ENCODE measurements at places on chromosomes 1 and 21.

GRCh38 chr1:42768172-42768571 lies 1.1 kb downstream of the C1orf50 start:
- DNase-seq: no peak

DNA sequence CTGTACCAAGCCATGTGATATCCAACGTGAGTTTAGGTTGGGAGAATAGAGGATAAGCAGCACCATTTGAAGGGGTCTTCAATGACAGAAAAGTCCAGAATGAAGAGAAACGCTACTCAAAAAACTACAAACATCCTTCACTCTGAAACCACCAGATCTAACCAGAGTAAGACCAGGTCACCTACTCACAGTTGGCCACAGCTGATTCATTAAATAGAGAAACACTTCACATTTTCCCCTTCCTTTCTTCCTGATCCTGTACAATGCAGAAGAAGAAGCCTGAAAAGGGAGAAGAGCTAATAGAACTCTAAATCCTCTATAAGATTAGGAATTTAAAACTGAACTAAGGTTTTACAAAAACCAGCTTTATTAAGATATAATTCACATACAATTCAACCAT lies 19.4 kb upstream of the SETDB1 start:
- no peak for DNase-seq

GRCh38 chr1:89527750-89528381 lies 3.2 kb downstream of the LRRC8B start:
- DNase-seq: no peak

DNA sequence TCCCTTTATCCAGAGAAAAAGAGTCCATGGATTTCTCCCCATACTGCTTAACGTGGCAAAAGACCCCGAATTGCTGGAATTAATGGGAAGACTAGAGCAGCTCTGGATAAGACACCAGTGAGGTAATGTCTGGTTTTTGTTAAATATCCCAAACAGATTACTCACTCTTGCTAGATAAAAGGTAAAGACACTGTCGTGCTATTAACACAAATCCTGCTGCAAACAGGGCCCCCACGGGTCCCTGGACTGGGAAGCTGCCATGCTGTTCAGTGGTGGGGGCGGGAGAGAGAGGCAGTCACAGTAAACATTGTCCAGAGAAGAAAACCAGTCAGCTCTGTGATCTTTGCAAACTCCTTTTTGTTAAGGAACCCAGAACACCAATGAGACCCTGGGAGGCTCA lies 15.2 kb upstream of the SRP9 start:
- DNase-seq: no peak

- no peak for DNase-seq
Measured at GRCh38 chr1:76840278-76840677, 27.0 kb upstream of the ST6GALNAC5 start.

DNA sequence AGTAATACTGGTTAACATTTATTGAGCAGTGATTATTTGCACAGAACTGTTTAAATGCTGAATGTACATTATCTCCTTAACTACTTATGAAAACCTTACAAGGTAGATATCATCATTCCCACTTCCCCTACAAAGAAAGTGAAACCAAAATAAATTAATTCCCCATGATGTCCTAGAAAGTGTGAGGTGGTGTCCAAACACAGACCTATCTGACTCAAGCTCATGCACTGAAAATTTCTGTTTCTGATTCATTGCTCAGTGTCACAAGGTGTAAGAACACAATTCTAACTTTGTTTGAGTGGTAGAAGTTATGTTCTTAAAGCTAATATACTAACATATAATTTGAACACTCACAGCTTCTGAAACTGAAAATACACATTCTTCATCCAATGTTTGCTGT lies 178.7 kb downstream of the MRPL39 start:
- no peak for DNase-seq

DNA sequence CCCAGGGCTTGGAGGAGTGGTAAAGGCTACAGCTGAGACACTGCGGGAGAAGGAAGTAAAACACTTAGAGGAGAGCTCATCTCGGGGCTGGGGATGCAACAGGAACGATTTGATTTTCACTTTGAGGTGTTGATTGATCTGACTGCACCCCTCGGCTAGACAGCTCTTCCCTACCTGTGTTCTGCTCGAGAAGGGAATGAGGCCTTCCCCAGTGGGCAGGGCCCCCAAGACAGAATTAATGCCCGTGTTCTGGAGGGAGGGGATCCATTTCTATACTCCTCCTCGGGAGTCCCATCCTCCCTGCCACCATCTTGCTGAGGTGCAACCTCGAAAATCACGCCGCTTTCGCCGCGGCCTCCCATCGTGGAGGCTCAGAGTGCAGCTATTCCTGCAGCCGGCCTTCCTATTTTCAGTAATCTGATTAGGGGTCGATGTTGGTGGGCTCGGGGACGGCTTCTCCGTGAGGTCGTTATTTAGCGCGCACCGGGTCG lies 2.4 kb downstream of the ATP2B4 start:
- peak; percentile 63 for DNase-seq

DNA sequence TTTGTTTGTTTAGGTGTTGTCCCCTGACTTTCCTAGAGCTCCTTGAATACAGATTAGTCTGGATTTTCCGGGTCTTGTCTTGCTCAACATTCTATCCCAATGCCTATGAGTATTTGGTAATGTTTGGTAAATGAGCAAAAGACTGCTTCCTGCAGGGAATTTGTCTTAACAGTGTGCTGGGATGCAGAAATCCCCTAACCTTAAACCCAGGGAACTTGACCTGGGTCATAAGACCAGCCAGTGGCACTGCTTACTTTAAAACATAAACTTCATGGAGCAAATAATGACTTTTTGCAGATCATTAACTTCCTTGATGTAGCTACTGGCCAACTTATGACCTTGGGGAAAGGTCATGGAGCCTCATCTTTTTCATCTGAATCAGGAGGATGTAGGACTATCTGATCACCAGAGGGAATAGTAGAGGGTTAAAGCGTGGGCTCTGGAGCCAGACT lies 27.2 kb downstream of the TCEANC2 start:
- DNase-seq: no peak

GRCh38 chr1:4369335-4369734 lies 285.1 kb upstream of the AJAP1 start:
- DNase-seq: no peak

- DNase-seq: no peak
Measured at GRCh38 chr21:31798842-31799704, 67.2 kb upstream of the SCAF4 start.

DNA sequence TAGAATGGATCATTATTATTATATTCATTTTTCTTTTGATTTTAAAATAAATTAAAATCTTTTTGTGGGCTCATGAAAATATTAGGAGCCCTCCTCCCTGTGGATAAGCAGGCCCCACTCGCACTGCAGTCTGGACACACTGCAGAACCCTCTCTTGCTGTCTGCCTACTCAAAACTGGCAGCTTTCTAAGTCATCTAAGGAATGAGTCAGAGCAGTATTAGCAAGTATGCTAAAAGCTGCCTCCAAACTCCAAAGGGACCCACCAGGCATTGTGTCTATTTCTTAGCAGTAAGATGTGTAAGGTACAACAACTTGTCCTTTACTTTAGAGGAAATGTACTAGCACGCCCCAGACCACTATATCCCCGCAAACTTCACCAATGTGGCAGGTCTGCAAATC lies 108.8 kb downstream of the SYF2 start:
- DNase-seq: no peak

DNA sequence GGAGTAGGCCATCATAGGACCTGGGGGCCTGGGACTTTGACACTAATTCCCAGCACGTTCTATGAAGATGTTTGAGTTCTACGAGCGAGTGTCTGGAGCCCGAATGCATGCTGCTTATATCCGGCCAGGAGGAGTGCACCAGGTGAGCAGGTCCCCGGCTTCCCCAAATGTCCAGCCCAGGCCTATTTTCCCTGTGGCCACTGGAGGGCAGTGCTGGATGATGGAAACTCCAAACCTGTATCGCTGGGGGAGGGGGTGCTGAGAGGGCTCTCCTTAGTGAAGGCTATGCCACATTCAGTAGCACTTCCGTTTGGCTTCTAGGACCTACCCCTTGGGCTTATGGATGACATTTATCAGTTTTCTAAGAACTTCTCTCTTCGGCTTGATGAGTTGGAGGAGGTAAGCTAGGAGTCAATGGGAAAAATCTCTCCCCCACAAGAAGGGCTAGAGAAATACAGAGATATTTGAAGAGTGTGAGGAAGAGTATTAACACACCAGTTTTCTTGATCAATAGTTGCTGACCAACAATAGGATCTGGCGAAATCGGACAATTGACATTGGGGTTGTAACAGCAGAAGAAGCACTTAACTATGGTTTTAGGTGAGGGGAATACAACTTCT lies 5.2 kb upstream of the FCER1G start:
- peak; percentile 92 for DNase-seq

DNA sequence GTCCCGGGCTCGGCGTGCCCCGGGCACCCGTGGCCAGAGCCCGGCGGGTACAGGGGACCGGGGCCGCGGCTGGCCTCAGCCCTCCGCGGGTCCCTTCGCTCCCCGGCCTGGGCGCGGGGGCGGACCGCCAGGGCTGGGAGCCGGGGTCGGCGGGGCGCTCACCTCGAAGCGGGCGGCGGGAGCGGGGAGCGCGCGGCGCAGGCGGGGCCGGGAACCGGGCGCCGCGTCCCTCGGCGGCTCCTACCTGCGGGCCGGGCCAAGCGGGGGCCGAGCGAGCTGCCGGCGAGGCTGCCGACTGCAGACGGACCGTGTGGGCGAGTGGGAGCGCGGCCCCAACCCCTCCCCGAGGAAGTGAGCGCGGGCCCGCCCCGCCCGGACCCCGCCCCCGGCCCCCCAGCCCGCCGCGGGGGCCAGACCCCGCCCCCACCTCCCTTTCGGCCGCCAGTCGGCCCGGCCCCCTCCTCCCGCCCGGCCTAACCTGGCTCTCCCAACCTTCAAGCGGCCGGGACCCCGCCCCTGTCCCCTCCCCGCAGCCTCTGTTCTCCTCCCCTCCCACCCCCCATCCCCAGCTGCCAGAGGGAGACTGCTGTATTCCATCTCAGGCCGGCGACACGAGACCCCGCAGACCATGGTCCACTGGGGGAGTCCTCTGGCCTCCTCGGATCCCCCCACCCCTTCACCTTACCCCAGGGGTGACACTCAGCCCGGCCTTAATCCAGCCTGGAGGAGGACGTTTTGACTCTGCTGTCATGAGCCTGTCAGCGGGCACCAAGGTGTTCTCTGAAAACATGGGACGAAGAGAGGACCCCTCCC lies at the start of gene FHL3:
TSS of gene FHL3 (minus strand) at position 320 of the 813 bp plus-strand sequence. CDS start 6,102 bp downstream, outside the sequence.
- no peak for DNase-seq

DNA sequence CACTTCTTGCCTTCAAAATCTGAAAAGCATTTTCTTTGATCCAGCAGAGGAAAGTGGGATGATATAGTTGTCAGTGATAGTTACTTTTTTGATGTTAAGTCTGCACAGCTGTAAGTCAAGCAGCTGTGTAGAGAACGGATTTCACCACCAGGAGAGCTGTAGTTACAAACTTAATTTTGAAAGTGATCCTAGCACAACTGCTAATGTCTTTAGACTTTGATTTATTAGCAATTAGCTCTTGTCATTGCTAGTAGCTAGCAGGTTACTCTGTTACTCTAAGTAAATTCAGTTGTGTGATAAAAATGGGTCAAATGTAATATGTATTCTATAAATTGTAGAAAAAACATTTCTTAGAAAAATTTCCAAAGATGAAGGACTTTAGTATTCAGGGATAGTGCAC lies 46.0 kb downstream of the ALG6 start:
- DNase-seq: no peak

GRCh38 chr1:43668956-43669355 lies 19.0 kb downstream of the KDM4A start:
- DNase-seq: no peak

DNA sequence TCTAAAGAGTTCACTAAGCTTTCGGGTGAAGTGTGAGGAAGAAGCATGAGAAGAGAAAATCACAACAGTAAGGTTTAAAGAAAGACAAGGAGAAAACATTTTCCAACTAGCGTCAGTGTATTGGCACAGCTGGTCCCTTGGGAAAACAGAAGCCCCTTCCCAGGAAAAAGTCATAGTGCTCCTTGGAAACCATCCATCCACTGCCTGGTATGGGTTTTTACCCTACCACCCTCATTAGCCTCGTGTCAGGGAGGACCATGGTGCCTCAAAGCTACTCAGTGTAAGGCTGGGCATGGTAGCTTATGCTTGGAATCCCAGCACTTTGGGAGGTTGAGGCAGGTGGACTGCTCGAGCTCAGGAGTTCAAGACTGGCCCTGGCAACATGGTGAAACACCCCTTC lies 12.7 kb downstream of the AADACL4 start:
- DNase-seq: no peak

DNA sequence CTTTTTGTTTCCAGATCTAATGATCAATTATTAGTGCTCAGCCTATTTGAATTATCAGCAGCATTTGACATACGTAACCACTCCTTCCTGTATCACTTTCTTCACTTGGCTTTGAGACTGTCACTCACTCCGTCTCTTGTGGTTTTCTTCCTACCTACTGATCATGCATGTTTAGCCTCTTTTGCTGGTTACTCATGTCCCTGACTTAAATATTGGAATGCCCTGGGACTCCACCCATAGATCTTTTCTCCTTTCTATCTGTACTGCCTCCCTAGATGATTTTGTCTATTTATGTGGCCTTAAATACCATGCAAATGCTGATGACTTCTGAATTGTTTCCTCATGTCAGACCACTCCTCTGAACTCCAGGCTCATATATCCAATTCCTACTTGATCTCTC lies 57.7 kb upstream of the PDE4B start:
- no peak for DNase-seq

DNA sequence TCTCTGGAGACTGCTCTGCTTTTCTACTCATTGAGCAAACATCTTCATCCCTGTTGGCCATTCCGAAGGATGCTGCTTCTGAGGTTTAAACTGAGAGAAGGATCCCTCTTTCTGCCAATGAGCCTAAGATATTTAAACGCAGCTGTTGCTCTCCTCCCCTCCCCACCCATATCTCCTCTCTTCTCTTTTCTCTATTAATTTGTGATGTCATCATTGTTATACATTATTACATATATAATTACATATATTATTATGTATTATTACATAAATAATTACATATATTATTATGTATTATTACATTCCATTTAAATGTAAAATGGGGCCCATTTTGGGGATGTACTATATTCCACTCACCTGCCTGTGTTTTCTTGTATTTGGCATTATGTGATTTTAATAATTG lies 82.7 kb upstream of the JUN start:
- no peak for DNase-seq

GRCh38 chr1:7898962-7899361 lies 41.7 kb downstream of the TNFRSF9 start:
- DNase-seq: no peak

DNA sequence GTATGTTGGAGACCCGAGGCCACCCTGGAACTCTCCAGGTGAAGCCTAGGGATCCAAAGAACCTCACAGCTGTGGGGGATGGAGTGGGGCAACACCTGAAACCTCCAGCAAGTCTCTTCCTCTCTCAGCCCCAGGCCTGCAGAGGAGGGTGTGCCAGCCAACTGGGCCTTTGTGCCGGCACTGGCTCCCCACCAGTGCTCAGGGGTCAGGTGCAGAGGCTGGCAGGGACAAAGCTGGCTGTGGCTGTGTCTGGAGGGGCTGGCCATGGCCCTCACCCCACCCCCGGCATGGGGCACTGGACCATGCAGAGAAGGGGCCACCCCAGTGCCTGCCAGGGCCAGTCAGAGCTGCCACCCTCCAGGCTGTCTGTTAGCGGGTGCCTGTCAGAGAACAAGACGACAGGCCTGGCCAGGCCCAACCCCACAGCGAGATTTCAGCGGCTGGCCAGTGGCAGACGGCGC lies 3.9 kb downstream of the COL18A1 start:
- no peak for DNase-seq

- DNase-seq: no peak
Measured at GRCh38 chr1:186155594-186155993, 219.5 kb downstream of the TPR start.

- DNase-seq: peak; percentile 74
Measured at GRCh38 chr21:32257962-32258785, 20.7 kb downstream of the MIS18A start.

Data from H1 (cell line).